Smooth muscle cell of the coronary artery (primary cell): ENCODE measurements at places on chromosomes 5 and 9. TPM values are rescaled to one million over a fixed set of nuclear protein-coding genes. Genes with fewer than 3 reads are reported as not detected.

The IFNK gene
- not detected in 2 replicates for total RNA-seq

The CEMIP2 gene
- 52.2 and 60.5 TPM in 2 replicates for total RNA-seq

The TNFSF15 gene
- under 0.01 and 0.12 TPM in 2 replicates for total RNA-seq

The FOXD4L3 gene
- total RNA-seq = 0.08 TPM in 1 of 2 replicates, not detected in the other

The GPR150 gene
- 0.45 TPM in 1 of 2 replicates, not detected in the other for total RNA-seq

The ERCC6L2 gene
- 38.3 and 56.4 TPM in 2 replicates for total RNA-seq

The PPIP5K2 gene
- total RNA-seq = 33.6 and 36.6 TPM in 2 replicates

The CENPK gene
- 5.5 TPM in 2 replicates for total RNA-seq

The DPP7 gene
- total RNA-seq = 93.0 and 99.2 TPM in 2 replicates

The MAT2B gene
- total RNA-seq = 48.3 and 61.1 TPM in 2 replicates

The AGXT2 gene
- not detected in 2 replicates for total RNA-seq

The MCIDAS gene
- total RNA-seq = not detected in 2 replicates

The TMEM252 gene
- not detected in 2 replicates for total RNA-seq

The EGFLAM gene
- 2.1 and 3.5 TPM in 2 replicates for total RNA-seq
